Right renal pelvis (tissue), 4 donors: ENCODE measurements at places on chromosomes 7 and 10.

- DNase-seq: no peak
Measured at GRCh38 chr10:88764110-88764509, 4.3 kb downstream of the LIPN start.

- no peak for DNase-seq
Measured at GRCh38 chr10:89699581-89700064, 1.8 kb upstream of the KIF20B start.

- no peak for DNase-seq
Measured at GRCh38 chr7:5217396-5217795, 27.4 kb downstream of the WIPI2 start.

DNA sequence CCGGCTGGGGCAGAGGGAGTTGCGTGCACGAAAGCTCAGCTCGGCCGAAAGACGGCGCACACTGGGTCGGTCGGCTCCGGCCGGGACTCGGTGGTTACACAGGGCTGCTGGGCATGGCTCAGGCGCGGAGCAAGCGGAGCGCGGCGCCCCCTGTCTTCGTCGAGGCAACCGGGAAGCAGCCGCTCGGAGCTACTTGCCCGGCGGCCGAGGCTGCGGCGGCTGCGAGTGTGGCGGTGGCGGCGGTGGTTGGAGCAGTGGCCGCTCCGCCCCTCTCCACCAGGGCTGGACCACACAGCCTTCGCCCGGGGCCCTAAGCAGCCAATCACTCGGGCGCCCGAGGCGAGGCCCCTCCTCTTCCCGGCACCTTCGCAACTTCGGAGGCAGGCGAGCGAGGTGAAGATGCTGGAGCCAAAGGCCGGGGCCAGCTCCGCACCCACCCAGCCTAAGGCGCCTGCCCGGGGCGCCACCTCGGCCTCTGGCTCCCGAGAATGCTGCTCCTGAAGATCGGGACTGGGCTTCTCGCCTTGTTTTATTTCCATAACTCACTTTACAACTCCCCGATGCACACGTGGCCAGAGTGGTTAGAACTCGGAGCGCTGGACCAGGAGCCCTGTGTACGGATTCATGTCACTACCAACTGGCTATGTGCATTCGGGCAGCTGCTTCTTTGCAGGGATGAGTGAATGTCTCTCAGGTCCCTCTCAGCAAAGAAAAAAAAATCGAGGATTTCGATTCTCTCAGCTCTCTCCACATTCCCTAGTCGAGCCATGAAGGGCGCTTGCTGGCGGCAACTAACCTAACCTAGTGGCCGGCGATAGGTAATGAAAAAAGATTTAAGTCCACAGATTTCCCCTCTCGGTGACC lies at the start of gene TLL2:
TSS of gene TLL2 (minus strand) at position 229 of the 864 bp plus-strand sequence. CDS start 241 bp downstream, outside the sequence.
- DNase-seq: peak; percentile 40

GRCh38 chr7:126495733-126496132 lies 757.0 kb downstream of the GRM8 start:
- no peak for DNase-seq
